ENCODE measurements at places on chromosomes 12 and 14. TPM values are rescaled to one million over a fixed set of nuclear protein-coding genes. Genes with fewer than 3 reads are reported as not detected.

TDRD9 gene
- total RNA-seq: 1.9 TPM

ATXN3 gene
- total RNA-seq: 16.3 TPM

KRT6B gene
- total RNA-seq: not detected

SPIC gene
- not detected for total RNA-seq

CCDC196 gene
- not detected for total RNA-seq

HRK gene
- 0.12 TPM for total RNA-seq

OTOGL gene
- 0.29 TPM for total RNA-seq

KLRC1 gene
- 0.32 TPM for total RNA-seq

OTX2 gene
- not detected for total RNA-seq

MYF5 gene
- not detected for total RNA-seq

OLR1 gene
- not detected for total RNA-seq

TAOK3 gene
- 11.8 TPM for total RNA-seq

MGAT4C gene
- total RNA-seq: 2.7 TPM

SLCO1B1 gene
- not detected for total RNA-seq

GRCh38 chr14:101605836-101606235 lies 44.5 kb downstream of the DIO3 start:
- no peak for DNase-seq

DNA sequence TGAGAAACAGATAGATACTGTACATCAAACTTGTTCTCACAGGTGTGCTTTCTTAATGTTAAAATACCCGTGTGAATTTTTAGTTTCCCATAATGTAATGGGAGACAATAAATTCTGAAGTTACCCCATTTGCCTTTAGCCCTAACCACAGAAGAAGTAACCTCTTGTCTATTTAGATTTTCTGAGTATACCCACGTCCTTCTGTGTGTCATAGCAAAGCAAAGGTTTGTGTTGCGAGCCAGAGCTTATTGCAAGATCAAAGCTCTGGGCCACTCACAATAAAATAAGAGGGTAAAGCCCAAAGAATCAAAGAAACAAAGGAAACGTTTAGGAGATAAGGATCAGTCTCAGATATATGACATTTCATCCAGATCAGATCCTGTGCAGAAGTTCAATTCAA lies 73.9 kb downstream of the BMP4 start:
- DNase-seq: no peak

- no peak for DNase-seq
Observed at GRCh38 chr14:100592972-100593371, 5.8 kb upstream of the BEGAIN start.

GRCh38 chr12:105106621-105107020 lies 910 bp upstream of the WASHC4 start:
- no peak for DNase-seq

- DNase-seq: no peak
Observed at GRCh38 chr12:84702001-84702400, 210.6 kb downstream of the SLC6A15 start.

DNA sequence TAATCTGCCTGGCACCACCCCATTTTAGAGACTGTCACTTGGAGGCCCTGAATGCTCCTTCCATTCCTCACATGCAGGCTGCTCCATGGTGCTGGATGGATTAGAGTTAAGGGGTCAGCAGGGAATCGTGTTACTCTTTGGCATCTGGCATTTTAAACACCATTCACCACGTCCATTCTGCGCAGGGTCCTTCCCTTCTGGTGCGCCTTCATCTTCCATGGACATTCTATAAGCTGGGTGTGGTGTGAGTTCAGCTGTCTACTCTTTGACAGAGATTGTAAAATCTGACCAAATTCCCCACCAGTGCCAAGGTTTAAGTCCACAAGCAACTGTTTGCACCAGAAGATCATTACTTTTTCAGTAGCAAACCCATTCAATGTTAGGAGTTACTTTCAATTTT lies 47.8 kb downstream of the GIT2 start:
- DNase-seq: no peak

DNA sequence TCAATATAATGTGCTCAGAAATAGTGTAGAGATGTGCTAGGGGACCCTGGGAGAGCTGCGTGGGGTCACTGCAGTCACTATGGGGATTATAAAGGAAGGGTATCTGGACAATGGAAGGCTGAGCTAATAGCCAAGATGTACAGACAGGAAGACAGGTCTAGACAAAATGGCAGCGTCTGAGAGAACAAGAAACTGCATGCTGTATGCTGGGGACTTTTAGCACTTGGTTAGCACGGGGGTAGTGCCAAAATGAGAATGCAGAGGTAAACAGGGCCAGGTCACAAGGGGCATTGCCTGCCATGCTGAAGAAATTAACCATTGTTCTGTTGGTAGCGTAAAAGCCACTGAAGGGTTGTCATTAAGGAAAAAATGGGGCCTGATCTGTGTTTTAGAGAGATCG lies 308.2 kb downstream of the EMP1 start:
- no peak for DNase-seq

- no peak for DNase-seq
Observed at GRCh38 chr12:12357719-12358461, 1.0 kb downstream of the BORCS5 start.

DNA sequence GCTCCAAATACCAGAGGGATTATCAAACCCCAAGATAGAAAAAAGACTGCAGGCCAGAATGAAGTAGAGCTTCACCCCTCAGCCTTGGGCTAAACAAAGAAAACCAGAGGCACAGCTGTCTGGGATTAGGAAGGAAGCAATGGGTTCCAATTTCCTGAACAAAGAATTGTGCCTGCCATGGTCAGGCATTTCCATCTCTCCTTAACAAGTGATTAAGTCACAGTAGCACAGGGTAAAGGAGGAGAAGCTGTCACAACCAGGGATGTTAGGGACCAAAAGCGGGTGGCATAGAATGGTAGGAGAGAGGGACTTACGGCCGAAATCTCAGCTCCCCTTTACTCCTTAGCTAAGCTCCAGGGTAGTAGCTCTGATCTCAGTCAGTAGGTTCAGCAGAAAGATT lies 33.9 kb downstream of the SPTLC2 start:
- no peak for DNase-seq

- DNase-seq: peak; percentile 31
Observed at GRCh38 chr12:93714382-93714781, 37.2 kb downstream of the CRADD start.

DNA sequence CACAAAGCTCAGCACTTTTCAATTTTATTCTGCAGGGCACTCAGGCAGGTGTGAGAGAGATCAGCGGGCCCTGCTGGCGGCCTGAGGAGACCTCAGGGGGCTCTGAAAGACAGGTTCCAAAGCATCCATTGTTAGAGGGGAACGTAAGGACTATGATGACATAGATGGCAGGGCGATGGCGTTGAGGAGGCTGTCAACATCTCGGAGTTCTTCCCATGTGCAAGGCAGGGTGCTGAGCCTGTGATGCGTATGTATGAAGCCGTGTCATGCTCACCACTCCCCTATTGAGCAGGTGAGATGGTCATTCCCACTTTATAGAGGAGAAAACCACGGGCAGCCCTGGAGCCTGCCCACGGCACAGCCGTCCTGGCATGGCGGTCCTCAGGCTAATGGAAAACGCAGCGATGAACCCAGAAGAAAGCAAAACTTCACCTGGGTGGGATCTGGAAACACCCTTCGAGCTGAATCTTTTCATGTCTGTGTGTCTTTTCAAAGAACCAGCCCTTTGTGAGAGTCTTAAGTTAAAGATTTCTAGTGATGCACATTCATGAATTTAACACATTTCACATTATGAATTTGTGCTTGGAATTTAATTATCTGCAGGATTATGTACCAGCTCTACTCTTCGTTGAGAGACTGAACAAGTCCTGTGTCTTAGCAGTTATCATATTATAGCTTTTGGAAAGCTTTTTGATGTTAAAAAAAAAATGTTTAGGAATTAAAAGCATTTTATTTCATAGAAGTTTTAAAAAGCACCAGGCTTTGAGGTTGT lies 64.7 kb downstream of the RIMBP2 start:
- DNase-seq: no peak

- no peak for DNase-seq
Observed at GRCh38 chr12:60930151-60930550, 1330.1 kb upstream of the USP15 start.

DNA sequence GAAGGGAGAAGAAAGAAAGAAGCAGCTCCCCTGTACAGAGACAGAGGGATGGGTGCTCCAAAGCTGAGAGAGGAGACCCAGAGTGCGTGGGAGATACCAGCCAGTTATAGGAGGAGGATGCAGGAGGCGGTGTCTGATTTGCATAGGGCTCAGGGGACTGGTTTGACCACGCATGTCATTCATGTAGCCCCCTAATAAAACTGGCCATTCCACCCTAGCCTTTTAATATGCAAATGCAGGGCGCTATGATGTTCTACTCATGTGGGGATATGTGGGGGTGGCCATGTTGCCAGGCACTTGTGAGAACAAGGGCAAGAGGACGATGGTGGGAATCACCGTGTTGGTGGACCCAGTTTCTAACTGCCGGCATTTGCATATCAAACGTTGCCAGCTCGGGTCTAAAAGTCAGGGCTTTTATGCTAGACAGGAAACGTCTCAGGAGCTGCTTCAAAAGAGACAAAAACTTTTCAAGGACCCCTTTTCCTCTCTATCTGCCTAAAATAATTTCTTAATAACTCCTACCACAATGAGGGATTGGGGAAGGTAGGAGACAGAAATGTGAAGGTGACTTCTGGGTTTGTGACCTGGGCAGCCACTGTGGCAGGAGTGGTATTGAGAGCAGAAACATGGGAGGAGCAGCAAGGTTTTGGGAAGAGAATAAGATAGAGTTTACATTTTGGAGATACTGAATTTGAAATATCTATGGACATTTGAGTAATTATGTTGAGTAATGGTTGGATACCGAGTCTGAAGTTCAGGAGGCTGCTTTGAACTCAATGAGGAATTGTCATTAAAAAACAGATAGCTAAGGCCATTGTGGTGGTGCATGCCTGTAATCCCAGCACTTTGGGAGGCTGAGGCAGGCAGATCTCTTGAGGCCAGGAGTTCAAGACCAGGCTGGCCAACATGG lies 2.2 kb upstream of the ATXN3 start:
- DNase-seq: no peak

GRCh38 chr14:100056431-100056830 lies 8.8 kb upstream of the EVL start:
- no peak for DNase-seq

DNA sequence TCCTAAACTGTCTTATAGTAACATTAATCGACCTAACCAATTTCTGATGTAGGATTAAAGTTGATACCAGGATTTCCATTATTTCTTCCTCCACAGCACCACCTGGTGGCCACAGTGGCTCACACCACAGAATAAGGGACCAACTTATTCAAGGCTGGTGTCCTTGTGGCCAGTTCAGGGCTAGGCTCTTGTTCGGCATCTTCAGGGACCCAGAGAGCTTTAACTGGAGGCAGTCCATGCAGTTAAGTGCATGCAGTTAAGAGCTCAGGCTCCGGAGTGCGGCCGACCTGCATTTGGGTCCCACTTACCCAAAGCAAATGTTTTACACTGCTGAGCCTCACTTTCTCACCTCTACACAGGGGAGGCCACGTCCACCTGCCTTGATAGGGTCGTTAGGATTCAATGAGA lies 42.0 kb upstream of the GPR68 start:
- DNase-seq: peak; percentile 82

DNA sequence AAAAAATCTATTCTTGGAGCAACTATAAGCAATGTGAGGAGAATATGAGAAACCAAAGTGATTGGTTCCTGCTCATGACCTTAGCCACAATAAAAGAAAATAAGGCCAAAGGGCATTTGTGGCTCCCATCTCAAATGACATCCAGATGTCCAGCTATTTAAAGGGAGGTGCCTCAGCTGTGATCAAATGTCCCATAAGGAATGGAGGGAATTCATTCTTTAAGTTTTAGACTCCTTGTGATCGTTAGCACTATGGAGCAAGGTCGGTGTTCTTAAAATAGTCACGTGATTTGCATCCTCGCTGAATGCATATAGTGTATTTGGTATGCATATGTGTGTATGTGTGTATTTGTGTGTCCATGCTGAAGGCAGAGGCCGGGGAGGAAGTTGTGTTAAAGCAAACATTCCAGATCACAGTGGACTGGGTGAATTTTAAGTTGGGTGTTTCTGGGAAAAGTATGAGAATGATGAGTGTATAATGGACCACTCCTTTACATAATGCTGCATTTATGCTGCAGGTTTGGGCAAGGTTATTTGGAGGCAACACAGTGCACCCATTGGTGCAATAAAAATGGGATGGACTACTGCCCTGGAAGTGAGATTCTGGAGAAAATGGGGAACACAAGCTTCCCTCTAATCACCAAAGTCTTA lies 5.6 kb upstream of the E2F7 start:
- DNase-seq: no peak
